ENCODE measurements at places on chromosomes 11 and 22.

DNA sequence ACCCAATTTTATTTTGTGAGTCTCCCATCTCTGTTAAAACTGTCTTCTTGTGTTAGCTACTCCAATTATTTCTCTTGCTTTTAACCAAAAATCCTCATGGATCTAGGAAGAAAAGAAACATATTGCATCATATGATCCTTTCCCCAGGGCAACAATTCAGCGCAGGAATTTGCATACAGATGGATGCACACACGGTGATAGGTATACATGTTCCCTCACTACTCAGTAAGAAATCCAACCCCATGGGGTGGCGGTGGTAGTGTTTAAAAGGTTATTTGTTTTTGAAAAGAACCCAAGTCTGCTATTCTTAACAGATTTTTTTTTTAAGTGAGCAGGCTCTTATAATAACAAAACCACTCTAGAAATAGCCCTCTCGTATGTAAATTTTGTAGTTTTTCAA, 4.2 kb upstream of the SYN3 start:
- no peak for DNase-seq

DNA sequence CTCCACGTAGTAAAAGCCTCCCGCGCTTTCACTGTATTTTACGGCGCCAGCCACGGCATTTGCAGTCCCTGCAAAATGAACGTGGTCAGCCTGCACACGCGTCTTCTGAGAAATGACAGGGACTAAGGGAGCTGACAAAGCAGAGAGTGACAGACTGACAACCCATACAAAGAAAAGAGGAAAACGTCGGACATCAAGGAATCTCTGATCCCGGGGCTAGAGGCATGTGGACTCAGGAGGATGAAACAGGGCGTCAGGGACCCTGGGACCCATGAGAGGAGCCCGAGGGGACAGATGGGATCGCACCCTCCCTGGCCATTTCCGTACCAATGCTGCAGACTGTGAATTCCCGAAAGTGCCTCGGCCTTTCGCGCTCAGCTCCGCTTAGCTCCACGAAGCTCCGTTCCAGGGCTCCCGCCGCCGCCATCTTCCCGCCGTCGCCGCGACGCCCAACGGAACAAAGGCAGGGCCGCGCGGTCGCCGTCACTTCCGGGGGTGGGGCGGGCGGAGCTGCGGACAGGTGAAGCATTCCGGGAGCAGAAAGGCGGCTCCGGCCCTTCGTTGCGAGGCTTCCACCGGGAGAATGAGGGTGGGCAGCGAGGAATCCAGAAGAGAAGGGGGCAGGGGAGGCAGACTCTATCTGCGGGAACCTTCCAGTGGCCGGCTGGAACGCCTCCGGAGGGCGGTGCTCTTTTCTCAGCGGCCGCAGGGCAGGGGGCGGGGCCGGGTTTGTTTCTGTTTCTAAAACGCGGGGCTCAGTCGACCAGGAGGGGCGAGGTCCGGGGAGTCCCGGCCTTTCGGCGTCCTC, at the start of gene NUP160:
NUP160 (minus strand) TSS at position 459 of the 808 bp plus-strand sequence; CDS start at position 427, 32 bp downstream.
- peak; percentile 79 for DNase-seq

- DNase-seq: no peak
These were observed 72.6 kb downstream of the C22orf31 start for GRCh38 chr22:28989035-28989464.

DNA sequence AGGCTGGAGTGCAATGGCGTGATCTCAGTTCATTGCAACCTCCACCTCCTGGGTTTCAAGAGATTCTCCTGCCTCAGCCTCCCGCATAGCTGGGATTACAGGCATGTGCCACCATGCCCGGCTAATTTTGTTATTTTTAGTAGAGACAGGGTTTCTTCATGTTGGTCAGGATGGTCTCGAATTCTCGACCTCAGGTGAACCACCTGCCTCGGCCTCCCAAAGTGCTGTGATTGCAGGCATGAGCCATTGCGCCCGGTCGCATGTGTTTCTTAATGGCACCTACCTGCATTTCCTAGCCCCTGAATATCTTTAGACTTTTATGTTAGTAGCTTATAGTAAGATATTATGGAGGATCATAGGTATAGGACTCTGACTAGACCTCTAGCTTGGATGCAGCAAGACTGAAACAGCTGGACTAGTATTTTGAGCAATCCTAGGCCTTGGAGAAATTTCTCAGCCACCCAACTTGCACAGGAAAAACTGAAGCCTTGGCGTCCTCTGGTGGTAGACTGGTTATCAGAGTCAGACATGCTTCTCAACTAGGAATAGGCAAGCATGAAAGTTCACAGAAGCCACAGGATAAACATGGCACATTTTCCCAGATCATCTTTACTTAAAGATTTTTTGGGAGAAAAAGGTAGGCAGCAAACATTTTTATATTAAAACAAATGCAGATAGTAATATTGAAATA, 22.7 kb upstream of the C1QTNF4 start:
- DNase-seq: no peak

DNA sequence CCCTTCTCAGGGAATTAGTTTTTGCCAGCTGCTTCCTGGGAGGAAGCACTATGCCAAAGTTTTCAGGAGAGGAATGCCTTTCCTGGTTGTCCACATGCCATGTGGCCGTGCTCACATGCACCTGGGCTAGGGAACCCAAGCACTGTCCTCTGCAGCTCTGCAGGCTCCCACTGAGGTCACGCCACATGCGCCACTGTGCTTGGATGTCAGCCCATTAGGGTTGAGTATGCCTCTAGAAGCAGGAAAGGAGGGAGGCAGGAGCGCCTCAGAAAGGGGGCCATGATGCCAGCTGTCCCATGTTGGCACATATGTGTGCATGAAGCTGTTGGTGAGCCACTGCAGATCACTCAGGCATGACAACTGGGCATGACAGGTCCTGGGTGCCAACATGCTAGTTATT, 81.6 kb upstream of the SUSD2 start:
- no peak for DNase-seq

- DNase-seq: no peak
These were observed 2.9 kb upstream of the KIRREL3 start for GRCh38 chr11:127003260-127003981.

GRCh38 chr11:75315439-75315805, 36.0 kb downstream of the ARRB1 start:
- DNase-seq: no peak

- DNase-seq: no peak
These were observed 56.0 kb downstream of the PACS1 start for GRCh38 chr11:66126064-66126463.

GRCh38 chr11:66523611-66524010, 13.2 kb downstream of the BBS1 start:
- DNase-seq: no peak

DNA sequence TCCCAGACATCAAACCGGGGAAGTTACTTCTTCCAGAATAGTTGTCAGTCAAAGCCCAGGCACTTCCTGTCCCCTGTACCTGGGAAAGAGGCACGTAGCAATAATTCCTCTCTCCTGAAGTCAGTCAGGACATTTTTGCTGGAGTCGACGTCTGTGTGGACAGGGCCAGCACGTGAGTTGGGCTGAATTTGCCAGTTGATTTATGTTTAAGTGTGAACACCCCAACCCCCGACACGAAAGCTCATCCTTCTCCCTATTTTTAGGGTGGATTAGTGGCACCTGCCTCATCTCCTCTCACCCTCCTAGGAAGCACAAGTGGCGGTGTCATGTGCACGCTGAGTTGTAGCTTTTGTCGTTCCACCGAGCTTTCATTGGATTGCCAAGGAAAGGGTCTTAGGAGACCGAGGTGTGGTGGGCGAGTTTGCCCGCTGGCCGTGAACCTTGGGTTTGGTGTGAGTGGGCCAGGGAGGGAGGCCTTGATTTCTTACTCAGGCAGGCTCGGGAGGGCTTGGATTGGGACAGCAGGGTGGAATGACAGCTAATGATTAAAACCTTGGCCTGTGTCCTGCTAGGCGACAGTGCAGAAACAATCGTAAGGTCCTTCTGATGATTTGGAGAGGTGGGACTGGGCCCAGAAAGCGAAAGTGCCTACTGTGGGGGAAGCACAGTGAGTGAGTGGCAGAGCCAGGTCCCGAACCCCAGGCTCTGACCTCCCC, 87.0 kb upstream of the CRYBB3 start:
- DNase-seq: no peak

DNA sequence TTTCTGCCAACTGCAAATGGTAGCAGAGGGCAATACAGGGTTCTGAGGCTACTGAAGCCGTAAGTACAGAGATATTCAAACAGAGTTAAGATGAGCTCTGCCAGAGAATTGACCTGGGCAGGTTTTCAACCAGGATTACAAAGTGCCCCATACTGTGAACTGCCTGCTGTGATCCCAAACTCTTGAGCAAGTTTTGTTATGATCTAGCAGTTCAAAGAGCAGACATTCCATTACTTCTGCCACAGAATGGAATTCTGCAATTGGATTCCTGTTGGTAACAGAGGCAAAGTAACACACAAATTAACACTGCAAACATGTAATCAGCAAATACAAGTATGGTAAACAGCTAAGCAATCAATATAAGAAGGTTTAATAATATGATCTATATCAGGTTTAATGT, 31.2 kb downstream of the ALG9 start:
- no peak for DNase-seq

DNA sequence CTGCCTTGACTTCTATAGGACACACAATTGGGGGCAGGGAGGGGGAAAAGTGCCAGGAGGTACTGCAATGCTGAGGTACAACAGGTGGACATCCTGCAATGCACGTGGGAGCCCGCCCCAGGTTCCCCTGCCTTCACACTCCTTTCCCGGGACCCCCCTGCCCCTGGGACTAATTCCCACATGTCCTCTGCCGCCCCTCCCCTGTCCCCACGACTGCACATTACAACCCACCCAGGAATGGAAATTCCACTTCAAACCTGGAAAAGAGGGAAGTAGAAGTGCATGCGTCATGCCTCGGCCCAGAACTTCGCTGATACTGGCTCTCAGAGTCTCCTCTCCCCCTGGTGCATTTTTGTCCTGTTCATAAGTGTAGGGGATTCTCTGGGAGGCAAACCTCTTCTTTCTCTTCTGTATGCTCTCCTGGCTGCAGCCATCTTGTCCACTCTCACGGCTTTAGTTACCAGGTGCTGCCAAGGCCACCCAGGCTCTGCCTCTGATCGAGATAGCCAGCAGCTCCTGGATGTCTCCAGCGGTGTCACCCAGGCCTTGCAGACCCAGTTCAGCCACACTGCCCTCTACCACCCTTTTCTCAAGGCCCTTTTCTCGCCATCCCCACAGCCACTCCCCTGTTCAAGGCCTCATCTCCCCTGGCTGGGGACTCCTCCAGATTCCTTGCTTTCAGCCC, 43.7 kb downstream of the GDPD5 start:
- no peak for DNase-seq

DNA sequence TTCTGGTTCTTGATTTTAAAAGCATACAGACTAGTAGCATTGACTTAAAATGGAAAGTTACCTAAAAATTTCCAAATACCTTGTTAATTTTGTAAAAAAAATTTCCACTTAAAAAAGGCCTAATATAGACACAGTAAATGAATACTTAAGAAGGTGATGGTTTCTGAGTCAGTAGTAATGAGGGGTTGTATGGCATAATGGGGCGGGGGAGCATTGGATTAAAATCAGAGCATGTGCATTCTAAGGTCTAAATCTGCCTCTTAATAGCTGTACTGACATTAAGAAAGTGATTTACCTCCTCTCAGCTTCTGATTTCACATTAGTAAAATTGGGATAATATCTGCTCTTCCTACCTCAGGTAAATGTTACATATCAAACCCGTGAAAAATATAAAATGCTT, 446.5 kb downstream of the AASDHPPT start:
- DNase-seq: no peak

- no peak for DNase-seq
These were observed 607 bp downstream of the MRPL11 start for GRCh38 chr11:66437979-66438503.

DNA sequence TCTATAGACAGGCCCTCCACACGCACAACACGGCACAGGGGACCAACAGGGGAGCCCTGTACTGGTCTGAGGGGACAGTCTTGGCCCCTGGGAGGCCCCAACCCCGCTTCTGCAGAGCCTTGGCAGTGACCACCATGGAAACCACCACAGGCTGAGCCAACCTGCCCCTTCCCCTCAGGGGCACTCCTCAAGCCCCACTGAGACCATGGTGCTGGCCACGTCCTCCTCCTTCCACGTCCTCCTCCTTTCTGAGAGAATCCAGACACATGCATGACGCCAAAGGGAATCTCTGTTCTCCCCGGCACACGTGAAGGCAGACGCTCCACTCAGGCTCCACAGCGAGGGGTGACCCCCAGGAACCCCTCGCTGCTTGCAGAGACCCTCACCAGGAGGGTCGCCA, 2.7 kb downstream of the BRD1 start:
- DNase-seq: no peak

DNA sequence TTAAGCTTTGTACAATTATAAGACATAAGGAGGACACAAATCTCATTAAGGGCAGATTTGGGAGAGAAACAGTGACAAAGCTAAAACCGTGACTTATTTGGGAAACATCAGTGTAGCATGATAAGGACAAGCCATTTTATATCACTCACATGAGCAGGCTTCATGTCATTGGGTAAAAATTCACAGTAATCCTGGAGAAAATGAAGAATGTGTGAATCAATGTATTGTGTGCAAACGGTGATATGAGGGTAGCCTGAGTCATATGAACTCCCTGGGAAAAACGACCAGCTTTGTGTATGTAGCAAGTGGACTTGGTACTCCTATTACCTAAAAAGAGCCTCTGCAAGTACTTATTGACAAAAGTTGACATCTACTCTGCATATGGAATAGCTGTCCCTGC, 6.0 kb upstream of the TRIM34 start:
- no peak for DNase-seq

- DNase-seq: no peak
These were observed 333.9 kb downstream of the CTTN start for GRCh38 chr11:70732023-70732880.

DNA sequence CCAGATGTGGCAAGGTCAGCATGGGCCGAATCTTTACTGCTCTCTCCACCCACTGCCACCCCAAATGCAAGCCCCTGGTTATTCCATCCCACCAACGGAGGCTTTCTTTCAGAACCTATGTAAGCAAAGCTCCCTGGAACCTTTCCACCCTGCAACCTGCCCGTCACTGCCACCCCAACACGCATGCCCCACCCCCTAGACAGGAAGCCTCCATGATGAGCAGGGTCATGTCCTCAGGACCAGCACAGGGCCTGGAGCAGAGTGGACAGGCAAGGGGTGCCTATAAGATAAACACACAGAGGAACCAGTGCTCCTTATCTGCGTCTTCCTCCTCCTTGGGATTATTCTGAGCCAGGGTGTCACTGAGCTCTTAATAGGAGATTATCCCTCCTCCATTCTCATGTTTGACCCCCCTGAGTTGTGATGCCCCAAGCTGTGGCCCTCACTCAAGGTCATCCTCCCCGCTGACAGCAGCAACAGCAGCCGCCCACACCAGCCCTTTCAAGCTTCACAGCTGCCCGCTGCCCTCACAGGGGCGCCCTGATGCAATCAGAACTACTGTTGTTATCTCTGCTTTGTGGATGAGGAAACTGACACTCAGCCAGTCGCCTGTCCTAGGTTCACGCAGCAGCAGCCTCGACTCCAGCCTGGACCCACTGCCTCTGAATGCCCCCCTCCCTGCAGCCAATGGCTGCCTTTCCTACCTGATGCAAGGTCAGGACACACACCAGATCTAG, 647.3 kb downstream of the TBC1D22A start:
- DNase-seq: no peak

Measured in stimulated activated CD4-positive, alpha-beta T cell treated with anti-CD3 and anti-CD28 coated beads, TNF-alpha, amount 100 ng/mL, for 4 hours (primary cell).